Suppressor macrophage treated with lipopolysaccharide for 4 hours (primary cell): ENCODE measurements at places on chromosomes 1 and 21.
A peak's percentile ranks its signal among the peaks of the same experiment; 100 is the strongest.

DNA sequence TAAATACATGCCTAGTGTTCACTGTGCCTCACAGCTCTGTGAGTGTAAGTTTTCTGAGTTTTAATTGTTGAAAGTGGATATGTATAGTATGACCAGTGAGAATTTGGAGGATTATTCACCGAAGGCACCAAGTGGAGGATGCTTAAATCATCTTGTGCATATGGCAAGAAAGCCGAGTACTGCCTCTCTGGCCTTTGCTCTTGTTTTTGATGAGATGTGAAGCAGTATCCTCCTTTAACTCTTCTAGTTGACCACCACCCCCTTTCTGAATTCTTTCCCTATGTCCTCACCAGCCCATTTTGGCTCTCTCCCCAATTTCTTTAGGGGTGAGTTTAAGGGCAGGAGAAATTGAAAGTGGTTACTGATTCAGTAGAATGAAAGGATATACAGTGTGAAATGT, 130.4 kb downstream of the SYT2 start:
- DNase-seq: no peak

GRCh38 chr1:44359234-44359935, 4.3 kb upstream of the ERI3 start:
- DNase-seq: no peak

GRCh38 chr1:221069178-221069903, 190.1 kb downstream of the HLX start:
- DNase-seq: peak; percentile 86

DNA sequence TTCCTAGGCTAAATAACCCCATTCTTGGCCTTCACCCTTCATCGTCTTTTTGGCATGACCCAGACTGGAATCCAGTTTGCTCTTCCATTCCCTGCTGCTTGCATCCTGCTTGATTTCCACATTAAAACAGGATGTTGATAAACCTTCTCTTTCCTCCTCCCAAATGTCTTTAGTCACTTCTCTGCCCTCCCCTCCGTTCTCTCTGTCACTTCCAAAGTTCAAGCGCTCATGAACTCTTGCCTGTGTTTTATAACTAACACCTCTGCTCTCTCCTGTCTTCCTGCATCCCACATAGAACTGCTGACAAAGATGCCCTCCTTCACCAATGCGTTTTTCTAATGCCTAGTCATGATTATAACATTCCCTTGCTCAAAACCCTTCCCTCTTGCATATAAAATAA, 65.6 kb upstream of the SLC44A3 start:
- no peak for DNase-seq

GRCh38 chr1:41576206-41576605, 91.7 kb upstream of the EDN2 start:
- DNase-seq: no peak

- DNase-seq: no peak
These were observed 1373.7 kb downstream of the BRINP3 start for GRCh38 chr1:189103956-189104355.

DNA sequence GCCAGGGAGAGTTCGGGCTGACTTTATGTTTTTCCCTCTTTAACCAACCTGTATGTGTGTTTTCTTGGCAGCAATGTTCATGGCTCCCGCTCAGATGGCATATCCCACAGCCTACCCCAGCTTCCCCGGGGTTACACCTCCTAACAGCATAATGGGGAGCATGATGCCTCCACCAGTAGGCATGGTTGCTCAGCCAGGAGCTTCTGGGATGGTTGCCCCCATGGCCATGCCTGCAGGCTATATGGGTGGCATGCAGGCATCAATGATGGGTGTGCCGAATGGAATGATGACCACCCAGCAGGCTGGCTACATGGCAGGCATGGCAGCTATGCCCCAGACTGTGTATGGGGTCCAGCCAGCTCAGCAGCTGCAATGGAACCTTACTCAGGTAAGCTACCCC, 33.6 kb upstream of the ZFP69B start:
- DNase-seq: no peak

DNA sequence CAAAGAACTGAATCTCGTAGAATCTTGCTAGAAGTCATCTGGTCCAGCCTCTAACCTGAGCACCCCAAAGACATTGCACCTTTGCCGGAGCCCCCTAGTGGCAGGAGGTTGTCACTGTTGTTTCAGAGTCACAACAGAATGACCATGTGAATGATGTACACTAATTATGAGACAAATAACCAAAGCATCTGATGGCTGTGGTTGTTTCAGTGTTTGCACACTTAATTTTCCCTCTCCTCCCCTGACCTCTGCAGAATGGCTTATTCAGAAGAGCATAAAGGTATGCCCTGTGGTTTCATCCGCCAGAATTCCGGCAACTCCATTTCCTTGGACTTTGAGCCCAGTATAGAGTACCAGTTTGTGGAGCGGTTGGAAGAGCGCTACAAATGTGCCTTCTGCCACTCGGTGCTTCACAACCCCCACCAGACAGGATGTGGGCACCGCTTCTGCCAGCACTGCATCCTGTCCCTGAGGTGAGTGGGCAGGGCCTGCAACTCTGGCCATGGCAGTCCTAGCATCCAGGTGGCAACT, 26.4 kb downstream of the TRAF5 start:
- DNase-seq: peak; percentile 50

DNA sequence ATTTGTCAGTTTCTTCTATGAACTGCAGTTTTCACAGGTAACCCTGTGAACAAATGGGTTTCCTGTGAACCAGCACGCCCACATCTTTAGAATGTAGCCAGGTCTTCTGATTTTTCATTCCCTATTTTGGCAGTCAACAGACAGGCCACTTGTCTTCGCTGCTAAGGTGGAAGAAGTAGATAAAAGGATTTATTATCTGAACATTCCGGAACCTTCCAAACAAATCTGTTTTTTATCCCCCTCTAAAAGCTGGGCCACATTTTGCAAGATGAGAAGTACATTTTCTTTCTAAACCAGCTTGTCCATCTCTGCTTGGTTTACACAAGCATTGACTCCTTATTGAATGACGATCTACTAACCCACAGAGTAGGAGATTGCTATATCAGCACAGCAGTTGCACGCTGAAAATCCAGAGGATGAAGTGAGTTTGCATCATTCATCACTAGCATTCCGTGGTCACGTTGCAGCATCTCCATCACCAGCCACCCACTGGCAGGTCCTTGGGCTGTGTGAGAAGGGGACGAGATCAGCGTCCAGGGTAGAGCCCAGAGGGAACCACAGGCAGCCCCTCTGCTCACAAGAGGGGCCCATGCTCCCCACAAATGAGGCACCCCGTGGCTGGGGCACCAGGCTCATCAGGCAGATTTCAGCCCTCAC, 83.5 kb downstream of the TOMM20 start:
- DNase-seq: no peak

- no peak for DNase-seq
These were observed 317.6 kb downstream of the BACH1 start for GRCh38 chr21:29616209-29616751.

DNA sequence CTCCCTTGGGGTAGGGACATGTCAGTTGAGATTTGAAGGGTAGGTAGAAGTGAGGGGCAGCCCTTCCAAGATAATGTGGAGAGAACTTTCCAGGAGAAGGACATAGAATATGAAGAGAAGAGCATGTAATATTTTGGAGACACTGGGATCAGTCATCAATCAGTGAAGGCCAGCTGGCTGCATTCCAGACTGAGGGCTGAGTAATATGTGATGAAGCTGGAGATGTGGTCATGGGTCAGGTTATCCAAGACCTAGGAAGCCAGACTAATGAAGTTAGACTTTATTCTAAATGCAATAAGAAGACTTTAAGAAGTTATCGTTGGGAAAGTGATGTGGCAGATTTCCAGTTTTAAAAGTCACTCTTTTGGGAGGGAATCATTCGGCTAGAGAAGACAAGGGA, 262.0 kb downstream of the HMCN1 start:
- DNase-seq: no peak

DNA sequence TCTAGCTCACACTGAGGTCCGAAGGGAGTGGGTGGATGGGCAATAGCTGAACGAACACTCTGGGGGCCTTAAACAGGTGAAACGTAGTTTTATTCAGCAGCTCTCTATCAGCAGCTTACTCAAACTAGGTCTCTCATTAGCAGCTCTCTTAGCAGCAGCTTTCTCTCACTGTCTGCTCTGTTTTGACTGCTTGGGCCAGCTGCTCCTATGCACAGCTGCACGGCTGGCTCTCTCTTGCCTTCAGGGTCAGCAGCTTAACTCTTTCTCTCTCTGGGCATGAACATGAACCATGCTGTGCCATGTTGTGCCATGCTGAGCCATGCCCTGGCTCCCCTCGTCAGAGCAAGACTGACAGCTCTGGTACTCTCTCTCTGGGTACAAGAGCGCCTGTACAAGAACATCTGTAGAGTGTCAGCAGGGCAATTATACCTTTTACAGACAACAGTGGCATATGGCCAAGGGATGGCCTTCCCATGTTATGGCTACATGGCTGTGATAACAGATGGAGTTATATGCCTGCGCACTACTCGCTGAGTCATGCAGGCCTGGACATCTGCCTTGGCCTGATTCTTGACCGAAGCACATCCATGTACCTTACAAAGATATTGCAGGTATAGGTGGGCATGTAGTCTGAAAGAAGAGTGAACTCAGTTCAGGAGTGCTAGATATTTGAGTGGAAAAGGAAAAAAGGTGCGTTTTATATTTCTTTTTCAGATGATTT, 152.4 kb downstream of the LEPR start:
- DNase-seq: no peak

DNA sequence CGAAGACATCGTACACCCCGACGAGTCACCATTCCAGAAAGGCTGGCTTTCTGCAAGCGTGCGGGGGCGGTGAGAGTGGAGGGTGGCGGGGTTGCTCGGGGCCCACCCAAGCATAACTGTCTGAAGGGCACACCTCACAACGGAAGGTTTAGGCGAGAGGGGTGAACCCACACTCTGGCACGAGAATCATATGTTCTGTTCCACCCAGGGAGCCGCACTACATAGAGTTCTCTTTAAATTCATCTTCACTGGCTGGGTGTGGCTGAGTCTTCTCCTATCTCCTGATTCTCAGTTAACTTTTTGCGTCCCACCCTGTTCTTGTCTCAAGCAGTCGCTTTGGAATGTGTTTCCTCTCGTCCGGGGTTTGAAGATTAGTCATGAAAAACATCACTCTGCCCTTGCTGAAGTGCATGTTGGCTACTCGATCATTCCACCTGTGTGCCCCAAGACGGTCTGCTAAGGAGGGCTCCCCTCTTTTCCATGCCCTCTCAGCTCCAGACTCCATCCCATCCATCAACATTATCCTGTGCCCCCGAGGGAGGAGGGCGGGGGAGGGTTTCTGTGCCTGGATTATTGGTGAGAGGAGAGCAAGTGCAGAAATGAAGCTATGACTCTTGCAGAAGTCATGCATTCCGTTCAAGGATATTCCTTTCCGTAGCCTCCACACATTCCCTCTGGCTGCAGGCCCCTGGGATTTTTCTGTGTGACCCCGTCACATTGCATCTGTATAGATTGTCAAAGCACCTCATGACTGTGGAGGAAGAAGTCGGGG, 53.5 kb upstream of the CD34 start:
- no peak for DNase-seq

DNA sequence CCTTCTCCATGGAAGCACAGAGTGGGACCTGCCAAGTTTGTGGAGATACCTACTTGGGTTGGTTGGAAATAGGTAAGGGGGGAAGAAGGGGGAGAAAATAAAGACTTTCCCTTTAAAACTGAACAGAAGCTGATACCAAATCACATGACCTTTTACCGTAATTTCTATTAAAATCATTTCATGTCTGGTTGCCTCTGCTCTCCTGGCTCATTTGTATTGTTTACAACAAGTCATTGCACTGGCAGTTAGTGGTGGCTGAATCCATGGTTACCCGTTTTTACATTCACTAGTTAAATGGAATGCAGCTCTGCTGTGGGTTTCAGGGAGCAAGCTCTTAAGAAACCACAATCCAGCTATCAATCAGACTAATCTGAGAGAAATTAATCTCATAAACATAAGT, 353.7 kb upstream of the ESRRG start:
- DNase-seq: no peak

- no peak for DNase-seq
These were observed 3.3 kb downstream of the ATP5PB start for GRCh38 chr1:111452581-111452980.

GRCh38 chr1:206904423-206905142, 7.3 kb downstream of the IL24 start:
- DNase-seq: no peak
